Activated CD4-positive, alpha-beta T cell treated with anti-CD3 and anti-CD28 coated beads, Interleukin-10, Interleukin-2, amounts not matched to agents 100 ng/mL and 50 ng/mL, durations not matched to agents 16 hours and 8 hours (primary cell): ENCODE measurements at places on chromosomes 13 and 19.

DNA sequence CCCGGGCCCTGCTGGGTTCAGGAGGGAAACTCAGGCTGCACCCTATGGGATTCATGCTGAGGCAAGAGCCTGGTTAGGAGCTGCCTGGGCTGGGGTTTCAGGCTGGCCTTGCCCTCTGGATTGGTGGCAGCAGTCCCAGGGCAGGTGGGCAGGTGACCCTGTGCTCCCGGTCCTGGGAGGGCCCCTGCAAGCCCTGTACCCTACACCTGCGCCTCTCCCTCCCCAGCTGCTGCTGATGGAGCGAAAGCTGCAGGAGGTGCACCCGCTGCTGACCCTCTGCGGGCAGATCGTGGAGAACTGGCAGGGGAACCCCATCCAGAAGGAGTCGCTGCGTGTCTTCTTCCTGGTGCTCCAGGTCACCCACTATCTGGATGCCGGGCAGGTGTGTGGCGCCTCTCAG is 20.4 kb downstream of the MAU2 start:
- no peak for DNase-seq

DNA sequence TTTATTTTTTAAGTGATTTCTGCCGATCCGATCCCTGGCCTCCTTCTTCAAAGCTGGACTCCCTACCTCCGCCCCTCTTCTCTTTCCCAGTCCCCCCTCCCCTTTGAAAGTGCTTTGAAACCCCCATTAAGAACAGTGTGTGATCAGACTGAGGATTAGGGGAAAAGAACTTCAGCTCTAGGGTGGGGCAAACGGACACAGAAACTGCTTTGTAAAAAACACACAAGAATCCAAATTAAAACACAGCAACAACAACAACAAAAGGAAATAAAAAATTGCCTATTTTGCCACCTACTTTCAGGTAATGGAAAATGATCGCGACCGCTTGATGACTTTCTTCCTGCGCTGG is 1.4 kb downstream of the SPRY2 start:
- DNase-seq = no peak

GRCh38 chr13:114161644-114162532 is 17.2 kb upstream of the CFAP97D2 start:
- DNase-seq = no peak

DNA sequence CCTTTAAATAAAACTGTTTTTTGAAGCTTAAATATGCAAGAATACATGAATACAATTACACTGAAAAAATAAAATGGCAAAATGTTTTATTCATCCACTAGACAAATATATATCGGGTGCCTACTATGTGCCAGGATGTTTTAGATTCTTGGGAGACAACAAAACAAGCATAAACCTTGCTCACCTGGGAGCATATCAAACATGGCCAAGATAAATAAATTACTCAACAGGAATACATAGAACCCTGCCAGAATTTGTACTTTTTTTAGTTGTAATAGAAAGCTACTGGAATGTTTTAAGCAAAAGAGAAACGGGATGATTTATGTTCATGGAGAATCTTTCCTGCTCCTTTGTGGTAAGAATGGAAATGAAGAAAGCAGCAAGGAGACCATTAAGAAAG is 2358.5 kb upstream of the PCDH20 start:
- no peak for DNase-seq

DNA sequence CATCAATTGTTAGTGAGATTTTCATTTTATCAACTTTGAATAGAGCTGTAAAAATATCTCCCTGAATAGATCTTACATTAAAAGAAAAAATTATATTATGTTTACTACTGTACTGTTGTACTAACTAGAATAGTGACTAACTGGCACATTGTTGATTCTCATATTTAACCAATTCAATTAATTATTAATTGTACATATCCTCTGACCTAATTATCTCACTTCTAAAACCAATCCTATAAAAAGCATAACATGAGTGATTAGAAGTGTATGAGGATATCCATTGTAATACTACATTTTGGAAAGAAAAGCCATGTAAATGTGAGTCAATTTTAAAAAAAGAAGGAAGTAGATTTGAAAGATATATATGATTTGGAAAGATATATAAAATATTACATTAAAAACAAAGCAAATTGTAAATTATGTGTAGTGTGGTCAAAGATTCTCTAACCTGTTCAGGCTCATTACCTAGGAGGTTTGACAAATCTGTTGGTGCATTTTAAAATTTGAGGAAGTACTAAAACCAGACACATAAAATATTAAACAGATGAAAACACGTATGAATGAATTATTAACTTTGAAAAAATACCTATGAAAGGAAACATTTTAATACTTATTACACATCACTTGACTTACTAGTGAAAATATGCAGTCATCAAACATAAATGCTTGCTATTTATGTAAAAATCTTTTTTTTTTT is 829.8 kb upstream of the SLC10A2 start:
- no peak for DNase-seq

- no peak for DNase-seq
Measured at GRCh38 chr13:33353210-33353609, 67.7 kb upstream of the STARD13 start.

- no peak for DNase-seq
Measured at GRCh38 chr13:67619351-67619994, 389.3 kb upstream of the PCDH9 start.

DNA sequence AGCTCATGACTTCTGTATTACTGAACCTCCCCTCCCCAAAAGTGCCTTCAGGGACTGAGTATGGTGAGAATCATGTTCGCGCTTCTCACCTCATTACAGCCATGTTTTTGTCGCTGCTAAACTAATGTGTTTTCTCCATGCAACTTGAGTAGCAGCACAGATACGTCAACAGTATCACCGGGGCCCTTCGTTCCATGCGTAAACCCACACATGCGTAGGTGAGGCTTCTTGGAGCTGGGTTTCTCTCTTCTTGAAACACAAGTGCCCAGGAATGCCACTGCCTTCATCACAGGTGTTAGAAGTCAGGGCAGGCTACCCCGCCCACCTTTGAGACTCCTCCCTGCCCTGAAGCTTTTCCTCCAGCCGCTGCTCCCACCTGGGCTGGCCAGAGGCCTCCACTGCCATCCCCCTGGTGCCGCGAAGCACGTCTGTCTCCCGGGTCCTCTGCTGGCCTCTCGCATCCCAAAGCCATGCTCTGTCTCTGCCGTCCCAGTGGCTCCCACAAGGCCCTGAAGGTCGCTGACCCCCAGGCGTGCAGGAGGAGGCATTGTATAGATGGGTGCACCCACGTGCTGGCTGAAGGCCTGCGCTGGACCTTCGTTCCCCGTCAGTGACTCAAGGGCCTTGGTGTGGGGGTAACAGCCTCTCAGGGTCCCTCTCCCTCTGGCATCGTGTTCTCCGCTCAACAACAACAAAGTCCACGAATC is 135.3 kb upstream of the MCF2L start:
- no peak for DNase-seq

GRCh38 chr19:35265900-35266519 is 2.8 kb upstream of the USF2 start:
- DNase-seq = no peak

DNA sequence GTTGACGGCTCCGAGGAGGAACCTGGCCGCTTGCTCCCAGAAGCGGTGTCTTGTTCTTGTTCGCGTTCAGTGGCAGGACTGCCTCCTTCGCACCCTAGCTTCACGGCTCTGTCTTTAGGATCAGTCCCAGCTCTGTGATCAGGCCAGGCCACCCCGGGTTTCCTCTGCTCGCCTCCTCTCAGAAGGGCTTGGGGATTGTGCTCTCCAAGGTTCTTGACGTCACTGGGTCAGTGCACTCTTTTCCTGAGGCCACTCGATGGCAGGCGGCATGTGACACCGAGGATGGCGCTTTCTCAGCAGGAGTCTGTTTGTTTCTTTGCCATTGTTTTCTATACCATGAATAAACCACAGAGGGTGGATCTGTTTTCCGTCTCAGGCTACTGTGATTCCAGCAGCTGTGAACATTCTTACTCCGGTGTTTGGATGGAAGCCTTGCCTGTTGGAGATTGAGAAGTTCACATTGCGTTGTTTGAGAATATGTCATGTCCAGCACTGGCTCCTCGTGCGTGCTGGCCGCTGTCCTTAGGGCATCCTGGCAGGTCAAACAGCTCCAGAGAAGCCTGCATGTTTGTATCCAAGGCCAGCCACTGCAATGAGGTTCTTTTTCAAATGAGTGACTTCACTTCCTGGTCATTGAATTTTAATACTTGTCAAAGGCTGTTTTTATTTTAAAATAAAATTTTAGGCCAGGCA is 44.5 kb downstream of the SLC7A9 start:
- DNase-seq = no peak
